Umbilical cord (tissue), 2 donors: ENCODE measurements at places on chromosomes 3 and 15. TPM values are rescaled to one million over a fixed set of nuclear protein-coding genes. Genes with fewer than 3 reads are reported as not detected.

The SPTBN5 gene
- total RNA-seq: 2.2 TPM

The CKMT1A gene
- total RNA-seq: 3.6 TPM

The TEX55 gene
- total RNA-seq: not detected

The TRA2B gene
- 131 TPM for total RNA-seq

The PARP6 gene
- total RNA-seq: 20.0 TPM

DNA sequence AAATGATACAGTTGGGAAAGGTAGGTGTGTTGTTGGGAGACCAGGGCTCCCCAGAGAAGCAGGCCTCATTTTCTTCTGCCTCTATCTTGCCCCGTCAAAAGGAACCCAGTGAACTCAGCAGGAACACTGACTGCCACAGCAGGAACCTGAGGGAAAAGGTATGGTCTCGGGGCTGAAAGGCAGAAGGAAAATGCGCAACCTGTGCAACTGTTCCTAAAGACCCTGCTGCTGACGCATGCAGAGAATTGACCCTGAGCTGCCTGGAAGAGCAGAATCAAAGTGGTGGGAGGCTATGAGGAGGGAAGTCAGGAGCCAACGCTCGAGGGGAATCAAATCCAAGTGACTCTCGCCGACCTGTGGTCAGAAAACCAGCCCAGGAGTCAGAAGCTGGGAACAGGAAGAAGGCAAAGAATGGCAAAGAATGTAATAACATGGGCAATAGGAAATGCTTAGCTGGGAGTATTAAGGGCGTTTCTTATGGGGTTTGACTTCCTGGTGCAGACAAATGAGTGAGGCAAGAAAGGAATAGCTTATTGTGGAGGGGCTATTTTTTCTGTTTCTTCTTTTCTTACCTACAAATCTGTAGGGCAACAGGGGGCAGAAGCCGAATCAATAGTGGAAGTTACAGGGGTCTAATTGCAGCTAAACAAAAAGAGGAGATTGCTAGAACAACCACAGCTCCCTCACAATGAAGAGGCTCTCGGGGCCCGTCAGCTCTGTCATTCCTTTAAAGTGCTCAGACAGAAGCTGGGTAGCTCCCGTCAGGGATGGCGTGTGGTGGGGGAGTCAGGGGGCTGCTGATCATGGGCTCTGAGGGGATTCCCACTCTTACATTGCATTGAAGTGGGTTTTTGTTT, 65.4 kb upstream of the DLG1 start:
- DNase-seq: no peak

- DNase-seq: no peak
These were observed 212.5 kb upstream of the COL8A1 start for GRCh38 chr3:99425930-99426329.

- no peak for DNase-seq
These were observed 184.7 kb downstream of the RAB11A start for GRCh38 chr15:66053991-66054390.

- no peak for DNase-seq
These were observed 64.4 kb downstream of the PHC3 start for GRCh38 chr3:170117134-170117533.

- DNase-seq: no peak
These were observed 65.0 kb upstream of the RPL32 start for GRCh38 chr3:12906141-12906915.

DNA sequence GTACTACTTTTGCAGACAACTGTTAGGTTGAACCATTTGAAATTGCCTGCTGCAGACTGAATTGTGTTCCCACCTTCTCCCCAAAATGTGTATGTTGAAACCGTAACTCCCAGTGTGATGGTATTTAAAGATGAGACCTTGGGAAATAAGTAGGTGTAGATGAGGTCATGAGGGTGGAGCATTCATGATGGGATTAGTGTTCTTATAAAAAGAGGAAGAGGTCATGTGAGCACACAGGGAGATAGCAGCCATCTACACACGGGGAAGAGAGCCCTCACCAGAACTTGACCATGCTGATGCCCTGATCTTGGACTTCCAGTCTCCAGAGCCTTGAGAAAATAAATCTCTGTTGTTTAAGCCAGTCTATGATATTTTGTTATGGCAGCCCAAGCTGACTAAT, 17.4 kb upstream of the FHIT start:
- DNase-seq: no peak

DNA sequence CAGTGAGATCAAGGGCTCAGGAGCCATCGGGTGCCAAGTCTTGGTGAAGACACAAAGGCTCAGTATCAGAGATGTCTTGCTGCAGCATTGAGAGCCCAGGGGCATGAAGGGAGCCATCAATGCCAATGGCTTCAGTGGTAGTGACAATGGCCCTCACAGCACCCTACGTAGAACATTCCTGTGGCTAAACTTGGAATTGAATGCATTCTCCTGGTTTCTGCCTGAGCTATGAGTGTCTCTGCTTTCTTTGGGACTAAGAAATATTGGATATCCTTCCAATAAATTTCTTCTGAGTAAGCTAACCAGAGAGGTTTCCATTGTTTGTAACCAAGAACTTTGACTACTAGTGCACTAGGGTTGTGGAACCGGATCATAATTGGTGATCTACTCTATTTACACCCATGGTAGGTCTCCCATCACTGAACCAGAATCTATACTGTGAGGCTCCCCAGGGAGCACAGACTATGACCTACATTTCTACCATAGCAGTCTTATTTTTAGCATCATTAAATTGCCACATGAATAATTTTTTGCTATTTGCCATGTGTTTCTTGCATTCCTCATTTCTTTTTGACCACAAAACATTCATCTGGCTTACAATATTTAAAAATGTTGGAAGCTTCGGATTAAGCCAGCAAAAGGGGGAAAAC, 31.6 kb upstream of the PDZRN3 start:
- no peak for DNase-seq

- no peak for DNase-seq
These were observed 637.7 kb upstream of the TBL1XR1 start for GRCh38 chr3:177835008-177835407.
